Right ventricle myocardium superior (tissue), 1 donor: ENCODE measurements at places on chromosomes 12 and 14. TPM values are rescaled to one million over a fixed set of nuclear protein-coding genes. Genes with fewer than 3 reads are reported as not detected.

GRCh38 chr14:53951627-53952303 lies 4.9 kb downstream of the BMP4 start:
- no peak for DNase-seq

Gene FLRT2
- total RNA-seq, result 3.0 TPM

Gene PLEKHG3
- total RNA-seq, result 16.6 TPM

Gene RNF41
- 48.1 TPM for total RNA-seq

Gene MAGOHB
- total RNA-seq, result 14.0 TPM
